Stimulated activated CD4-positive, alpha-beta T cell treated with anti-CD3 and anti-CD28 coated beads, Interleukin-15, amount 100 ng/mL, for 48 hours (primary cell): ENCODE measurements at places on chromosomes 6 and 20.

- DNase-seq = no peak
Measured at GRCh38 chr6:166852451-166852975, 103.8 kb downstream of the RNASET2 start.

GRCh38 chr6:89475634-89476033, 42.7 kb downstream of the ANKRD6 start:
- DNase-seq = no peak

- no peak for DNase-seq
Measured at GRCh38 chr20:38878866-38879265, 47.4 kb upstream of the FAM83D start.

GRCh38 chr6:137601471-137601870, 107.3 kb upstream of the OLIG3 start:
- DNase-seq = no peak

GRCh38 chr20:49965781-49966305, 16.9 kb upstream of the SNAI1 start:
- DNase-seq = no peak

- no peak for DNase-seq
Measured at GRCh38 chr6:47633141-47633540, 65.2 kb upstream of the ADGRF4 start.

DNA sequence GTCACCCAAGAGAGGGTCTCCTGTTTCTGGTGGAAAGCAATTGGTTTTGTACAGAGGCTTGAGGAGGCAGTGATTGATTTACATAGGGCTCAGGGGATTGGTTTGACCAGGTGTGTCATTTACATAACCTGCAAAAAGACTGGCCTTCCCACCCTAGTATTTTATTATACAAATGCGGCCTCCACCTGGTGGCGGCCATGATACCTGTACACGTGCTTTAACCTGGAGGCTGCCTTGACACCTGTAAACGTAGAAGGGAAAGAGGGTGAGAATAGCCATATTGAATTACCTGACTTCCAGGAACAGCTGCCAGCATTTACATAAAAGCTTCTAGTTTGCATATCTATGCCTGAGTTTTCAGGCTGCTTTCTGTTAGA, 48.7 kb downstream of the HLA-DPB1 start:
- no peak for DNase-seq

- DNase-seq = no peak
Measured at GRCh38 chr6:143507358-143508145, 4.0 kb downstream of the FUCA2 start.

- DNase-seq = no peak
Measured at GRCh38 chr20:8562356-8562755, 430.3 kb downstream of the PLCB1 start.

DNA sequence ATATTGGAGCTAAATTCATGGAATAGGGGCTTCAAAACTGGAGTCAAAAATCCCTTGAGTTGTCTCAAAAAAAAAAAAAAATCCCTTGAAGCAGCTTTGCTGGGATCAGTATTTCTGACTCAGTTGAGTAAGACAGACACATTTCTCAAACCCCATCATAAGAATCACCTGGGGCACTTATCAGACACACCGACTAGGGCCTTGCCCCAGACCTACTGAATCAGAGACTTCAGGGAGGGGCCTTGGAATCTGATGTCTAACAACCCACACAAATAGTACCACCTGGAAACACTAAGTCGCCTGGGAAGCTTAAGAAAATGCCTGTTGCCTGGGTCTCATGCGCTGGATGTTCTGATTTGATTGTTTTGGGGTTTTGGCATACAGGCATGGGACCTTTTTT, 44.9 kb upstream of the RNF144B start:
- DNase-seq = no peak
